ENCODE measurements at places on chromosomes 5 and 9.

- no peak for DNase-seq
These were observed 154.1 kb upstream of the PAPPA start for GRCh38 chr9:115999498-115999897.

- no peak for DNase-seq
These were observed 923 bp downstream of the SPATA6L start for GRCh38 chr9:4665357-4665756.

- DNase-seq, result peak; percentile 65
These were observed 79.5 kb upstream of the HTR4 start for GRCh38 chr5:148733601-148734438.

- DNase-seq, result no peak
These were observed 70.8 kb upstream of the GPR151 start for GRCh38 chr5:146586752-146587151.

GRCh38 chr5:170571281-170571731, 67.5 kb downstream of the KCNIP1 start:
- peak; percentile 24 for DNase-seq

GRCh38 chr9:121743441-121744001, 92.1 kb downstream of the DAB2IP start:
- DNase-seq, result no peak

- no peak for DNase-seq
These were observed 22.5 kb upstream of the SHB start for GRCh38 chr9:38091310-38092199.

DNA sequence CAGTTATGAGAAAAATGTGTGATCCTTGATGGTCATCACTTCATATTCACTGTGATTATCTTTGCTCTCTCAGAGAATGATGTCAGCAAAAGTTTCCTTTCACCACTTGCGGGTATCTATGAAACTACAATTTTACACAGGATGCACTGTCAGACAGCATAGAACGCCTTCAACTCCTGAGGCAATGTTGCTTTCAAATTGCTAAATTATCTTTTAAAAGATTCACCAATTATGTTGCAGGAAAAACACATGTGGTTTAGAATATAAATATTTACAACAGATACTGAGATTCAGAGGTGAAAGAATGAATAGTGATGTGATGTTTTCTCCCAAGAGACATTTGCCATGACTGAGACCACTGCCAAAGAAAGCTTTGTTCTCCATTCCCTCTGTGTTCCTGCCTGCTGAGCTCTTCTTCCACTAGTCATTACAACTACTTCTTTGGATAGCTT, 879.8 kb upstream of the DMAC1 start:
- no peak for DNase-seq

Measured in activated T-cell treated with anti-CD3 and anti-CD28 coated beads, Interleukin-2, amount 50 U/mL, for 24 hours (primary cell).